ENCODE measurements at places on chromosomes 13 and 19. TPM values are rescaled to one million over a fixed set of nuclear protein-coding genes. Genes with fewer than 3 reads are reported as not detected.

DENND1C gene
- 118 TPM for total RNA-seq

CBY2 gene
- not detected for total RNA-seq

C19orf38 gene
- total RNA-seq: 1.8 TPM

SRRM5 gene
- 0.56 TPM for total RNA-seq

SLC17A7 gene
- not detected for total RNA-seq

DNA sequence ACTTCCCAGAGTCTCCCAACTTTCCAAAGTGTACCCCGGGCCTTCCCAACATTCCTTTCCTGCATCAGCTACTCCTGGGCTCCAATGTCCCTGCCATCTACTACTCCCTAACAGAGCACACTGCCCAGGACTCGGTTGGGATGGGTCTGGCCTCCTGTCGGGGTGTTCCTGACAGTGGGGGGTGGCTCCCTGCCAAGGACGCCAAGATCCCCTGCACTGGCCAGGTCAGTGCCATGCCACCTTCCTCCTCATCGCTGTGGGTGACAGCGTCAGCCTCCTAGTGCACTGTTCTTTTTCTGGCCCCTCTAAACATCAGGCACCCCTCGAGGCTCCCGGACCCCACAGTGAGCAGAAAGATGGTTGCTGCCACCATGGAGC is 13.8 kb downstream of the EPS15L1 start:
- peaks cover 44% of the 10 kb centered on the region for H3K4me1 ChIP-seq
- peaks cover 7% of the 10 kb centered on the region for H3K36me3 ChIP-seq
- H3K27ac ChIP-seq: no peak overlapping the region
- H3K4me3 ChIP-seq: no peak overlapping the region
- DNase-seq: no peak

- no peak for DNase-seq
- H3K27me3 ChIP-seq: no peaks in the 10 kb centered on the region
- H3K4me3 ChIP-seq: no peak overlapping the region
- H3K4me1 ChIP-seq: peaks cover 58% of the 10 kb centered on the region
These were observed 39.4 kb downstream of the VAV1 start for GRCh38 chr19:6811906-6812305.

DNA sequence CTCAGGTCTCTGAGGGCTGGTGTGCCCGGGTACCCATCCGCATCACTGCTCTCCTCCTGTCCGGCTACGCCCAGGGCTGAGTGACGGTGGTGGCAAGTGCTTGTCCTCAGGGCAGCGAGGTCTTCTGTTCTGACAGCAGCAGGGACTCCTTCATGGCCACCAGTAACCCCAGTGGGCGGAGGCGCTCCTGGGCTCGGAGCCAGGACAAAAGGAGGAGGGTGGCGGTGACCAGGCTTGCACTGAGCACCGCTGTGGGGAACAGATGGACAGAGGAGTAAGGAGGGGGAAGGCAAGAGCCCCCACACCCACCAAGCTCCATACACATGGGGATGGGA is 5.8 kb downstream of the CD320 start:
- H3K4me3 ChIP-seq: no peak overlapping the region
- DNase-seq: no peak
- peaks cover 21% of the 10 kb centered on the region for H3K4me1 ChIP-seq
- no peak overlapping the region for H3K27ac ChIP-seq
- H3K27me3 ChIP-seq: no peaks in the 10 kb centered on the region
- H3K36me3 ChIP-seq: peaks cover 12% of the 10 kb centered on the region

- peaks cover 38% of the 10 kb centered on the region for H3K36me3 ChIP-seq
- peaks cover 52% of the 10 kb centered on the region for H3K4me1 ChIP-seq
These were observed 2.1 kb downstream of the PRMT1 start for GRCh38 chr19:49678985-49679770.

GRCh38 chr13:26995159-26995558 is 176.5 kb downstream of the USP12 start:
- H3K36me3 ChIP-seq: no peaks in the 10 kb centered on the region
- H3K27ac ChIP-seq: no peak overlapping the region
- no peak overlapping the region for H3K4me3 ChIP-seq
- no peak for DNase-seq
- peaks cover 3% of the 10 kb centered on the region for H3K27me3 ChIP-seq

- H3K27me3 ChIP-seq: peaks cover 48% of the 10 kb centered on the region
- H3K4me1 ChIP-seq: peaks cover 7% of the 10 kb centered on the region
- H3K4me3 ChIP-seq: no peak overlapping the region
- no peaks in the 10 kb centered on the region for H3K36me3 ChIP-seq
- no peak overlapping the region for H3K27ac ChIP-seq
- DNase-seq: no peak
These were observed 614 bp upstream of the PNMA8A start for GRCh38 chr19:46471811-46472543.

DNA sequence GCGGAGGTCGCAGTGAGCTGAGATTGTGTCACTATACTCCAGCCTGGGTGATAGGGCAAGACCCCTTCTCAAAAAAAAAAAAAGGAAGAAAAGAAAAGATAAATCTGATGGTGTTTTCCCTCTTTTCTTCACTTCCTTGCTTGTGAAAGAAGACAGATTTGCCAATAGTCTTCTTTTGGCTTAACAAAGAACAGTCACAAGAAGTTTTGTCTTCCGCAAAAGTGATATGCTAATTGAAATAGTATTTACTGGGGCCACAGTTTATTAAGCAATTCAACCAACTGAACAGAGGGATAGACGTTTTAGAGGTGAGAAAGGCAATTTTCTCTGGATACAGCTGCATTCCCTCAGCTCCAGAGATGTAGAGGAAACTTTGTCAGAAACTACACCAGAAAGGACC is 22.9 kb upstream of the PLAUR start:
- DNase-seq: no peak
- no peak overlapping the region for H3K27ac ChIP-seq
- H3K4me3 ChIP-seq: no peak overlapping the region
- no peaks in the 10 kb centered on the region for H3K27me3 ChIP-seq
- no peaks in the 10 kb centered on the region for H3K36me3 ChIP-seq

GRCh38 chr13:43355774-43356173 is 332.4 kb downstream of the DNAJC15 start:
- no peaks in the 10 kb centered on the region for H3K27me3 ChIP-seq
- H3K4me1 ChIP-seq: no peaks in the 10 kb centered on the region
- DNase-seq: no peak
- H3K27ac ChIP-seq: no peak overlapping the region

DNA sequence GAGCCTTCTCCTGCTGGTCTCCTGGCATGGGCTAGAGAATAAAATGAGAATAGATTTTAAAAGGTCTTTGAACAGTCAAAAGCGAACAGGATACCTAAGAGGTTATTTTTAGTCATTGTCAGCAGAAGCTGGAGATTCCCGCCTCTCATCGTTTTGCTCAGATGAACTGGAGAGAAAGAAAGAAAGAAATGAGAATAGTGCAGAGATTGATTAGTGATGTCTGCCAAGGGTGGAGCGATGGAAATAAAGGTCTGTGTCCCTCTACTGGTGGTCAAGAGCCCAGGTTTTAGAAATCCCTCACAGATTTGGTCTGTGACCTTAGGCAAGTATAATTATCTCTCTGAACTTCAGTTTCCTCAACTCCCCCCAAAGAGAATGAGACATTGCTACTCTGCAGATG is 5.3 kb downstream of the NCAN start:
- H3K4me1 ChIP-seq: no peaks in the 10 kb centered on the region
- no peak overlapping the region for H3K27ac ChIP-seq
- no peaks in the 10 kb centered on the region for H3K36me3 ChIP-seq
- peaks cover 43% of the 10 kb centered on the region for H3K27me3 ChIP-seq
- DNase-seq: no peak

DNA sequence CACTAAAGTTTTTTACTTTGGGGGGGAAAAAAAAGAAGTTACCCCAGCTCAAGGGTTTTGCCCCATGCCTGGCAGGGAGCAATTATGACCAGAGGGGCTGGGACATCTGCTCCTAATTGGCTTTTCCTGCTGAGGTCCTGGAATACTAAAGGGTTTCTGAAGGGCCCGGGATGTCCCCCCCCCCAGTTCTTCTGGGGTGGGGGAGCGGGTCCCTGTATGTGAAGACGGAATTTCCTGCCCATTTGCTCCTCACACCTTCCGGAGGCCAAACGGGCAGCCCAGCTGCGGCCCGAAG is 1.1 kb upstream of the DLL3 start:
- H3K36me3 ChIP-seq: no peaks in the 10 kb centered on the region
- no peak for DNase-seq
- H3K27ac ChIP-seq: no peak overlapping the region

- no peaks in the 10 kb centered on the region for H3K27me3 ChIP-seq
- H3K27ac ChIP-seq: no peak overlapping the region
- H3K36me3 ChIP-seq: no peaks in the 10 kb centered on the region
- no peak overlapping the region for H3K4me3 ChIP-seq
- no peaks in the 10 kb centered on the region for H3K4me1 ChIP-seq
These were observed 713.0 kb upstream of the PCDH9 start for GRCh38 chr13:67943116-67943515.

DNA sequence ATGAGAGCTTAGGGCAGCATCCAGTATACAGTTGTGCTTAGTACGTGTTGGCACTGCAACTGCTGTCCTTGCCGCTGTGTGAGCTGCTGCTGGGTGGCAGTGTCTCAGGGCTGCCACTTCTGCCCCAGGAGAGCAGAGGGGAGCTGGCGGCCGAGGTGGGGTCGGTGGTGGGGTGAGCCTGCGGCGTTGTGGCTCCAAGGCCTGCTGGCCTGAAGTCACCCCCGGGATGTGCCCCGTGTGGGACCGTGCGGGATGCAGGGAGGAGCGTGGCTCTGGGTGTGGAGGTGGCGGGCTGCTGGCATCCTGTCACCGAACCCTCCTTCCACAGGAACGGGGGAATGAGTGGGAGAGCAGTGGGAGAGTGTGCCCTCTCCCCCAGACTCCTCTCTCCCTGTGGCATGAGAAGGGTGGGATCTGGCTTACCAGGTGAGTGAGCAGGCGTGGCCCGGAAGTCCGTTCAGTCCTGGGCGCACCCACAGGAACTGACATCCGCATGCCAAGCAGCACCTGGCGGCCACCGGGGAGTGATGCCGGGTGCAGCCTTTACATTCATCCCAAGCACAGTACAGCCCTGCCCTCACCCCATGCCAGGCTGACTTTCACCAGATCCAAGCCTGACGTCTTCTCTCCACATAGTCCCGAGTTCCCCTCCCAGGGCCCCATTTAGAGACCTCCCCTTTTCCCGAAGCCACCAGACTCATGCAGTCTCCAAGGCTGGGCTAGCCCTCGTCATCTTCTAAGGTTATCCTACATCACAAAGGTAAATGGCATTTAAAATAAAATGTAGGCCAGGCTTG is 26.6 kb downstream of the MCF2L start:
- no peaks in the 10 kb centered on the region for H3K27me3 ChIP-seq
- H3K36me3 ChIP-seq: no peaks in the 10 kb centered on the region
- H3K27ac ChIP-seq: no peak overlapping the region
- H3K4me3 ChIP-seq: no peak overlapping the region
- DNase-seq: no peak

DNA sequence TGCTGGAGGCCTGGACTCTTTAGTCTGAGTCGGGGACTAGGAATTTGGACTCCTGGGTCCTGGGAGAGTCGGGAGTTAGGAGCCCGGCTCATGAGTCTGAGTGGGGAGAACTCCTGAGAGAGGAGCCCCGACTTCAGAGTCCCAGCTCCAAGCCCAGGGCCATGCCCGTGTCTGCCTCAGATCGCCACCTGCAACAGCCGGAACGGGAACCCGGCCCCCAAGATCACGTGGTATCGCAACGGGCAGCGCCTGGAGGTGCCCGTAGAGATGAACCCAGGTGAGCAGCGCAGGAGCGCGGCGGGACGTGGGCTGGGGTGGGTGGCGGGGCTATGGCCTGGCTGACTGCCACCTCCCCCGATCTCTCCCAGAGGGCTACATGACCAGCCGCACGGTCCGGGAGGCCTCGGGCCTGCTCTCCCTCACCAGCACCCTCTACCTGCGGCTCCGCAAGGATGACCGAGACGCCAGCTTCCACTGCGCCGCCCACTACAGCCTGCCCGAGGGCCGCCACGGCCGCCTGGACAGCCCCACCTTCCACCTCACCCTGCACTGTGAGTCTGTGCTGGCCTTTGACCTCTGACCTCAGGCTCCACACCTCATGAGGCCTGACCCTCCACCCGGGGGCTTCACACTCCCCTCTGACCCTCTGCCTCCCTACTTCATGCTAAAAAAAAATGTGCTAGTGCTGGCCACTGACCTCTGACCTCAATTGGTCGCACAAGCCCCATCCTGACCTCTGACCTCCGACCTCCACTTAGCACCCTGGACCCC is 4.4 kb downstream of the BCAM start:
- no peaks in the 10 kb centered on the region for H3K36me3 ChIP-seq
- H3K4me1 ChIP-seq: peaks cover 6% of the 10 kb centered on the region
- H3K27ac ChIP-seq: no peak overlapping the region
- no peak for DNase-seq
- H3K27me3 ChIP-seq: peaks cover 13% of the 10 kb centered on the region

DNA sequence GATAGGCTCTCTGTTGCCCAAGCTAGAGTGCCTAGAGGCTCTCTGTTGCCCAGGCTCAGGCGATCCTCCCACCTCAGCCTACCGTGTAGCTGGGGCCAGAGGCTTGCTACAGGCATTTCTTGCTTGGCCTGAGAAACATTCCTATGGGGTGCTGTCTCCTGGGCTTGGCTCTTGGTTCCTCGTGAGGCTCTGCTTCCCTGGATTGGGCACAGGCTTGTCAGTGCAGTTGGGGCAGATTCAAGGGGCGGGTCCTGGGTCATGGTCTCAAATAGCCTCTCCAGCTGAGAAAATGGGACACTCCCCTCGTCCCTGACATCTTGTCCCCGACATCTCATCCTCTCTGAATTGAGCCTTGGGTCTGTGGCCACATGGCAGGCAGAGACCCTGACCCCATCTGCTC is 4.9 kb downstream of the TSSK6 start:
- no peak for DNase-seq
- H3K27me3 ChIP-seq: no peaks in the 10 kb centered on the region
- no peak overlapping the region for H3K4me3 ChIP-seq
- H3K27ac ChIP-seq: no peak overlapping the region
- peaks cover 19% of the 10 kb centered on the region for H3K36me3 ChIP-seq

- no peak overlapping the region for H3K4me3 ChIP-seq
- DNase-seq: no peak
These were observed 64.3 kb downstream of the COL4A1 start for GRCh38 chr13:110242615-110243014.

GRCh38 chr13:38693168-38693567 is 6.3 kb downstream of the FREM2 start:
- H3K27ac ChIP-seq: no peak overlapping the region
- H3K4me3 ChIP-seq: no peak overlapping the region
- peaks cover 3% of the 10 kb centered on the region for H3K27me3 ChIP-seq

DNA sequence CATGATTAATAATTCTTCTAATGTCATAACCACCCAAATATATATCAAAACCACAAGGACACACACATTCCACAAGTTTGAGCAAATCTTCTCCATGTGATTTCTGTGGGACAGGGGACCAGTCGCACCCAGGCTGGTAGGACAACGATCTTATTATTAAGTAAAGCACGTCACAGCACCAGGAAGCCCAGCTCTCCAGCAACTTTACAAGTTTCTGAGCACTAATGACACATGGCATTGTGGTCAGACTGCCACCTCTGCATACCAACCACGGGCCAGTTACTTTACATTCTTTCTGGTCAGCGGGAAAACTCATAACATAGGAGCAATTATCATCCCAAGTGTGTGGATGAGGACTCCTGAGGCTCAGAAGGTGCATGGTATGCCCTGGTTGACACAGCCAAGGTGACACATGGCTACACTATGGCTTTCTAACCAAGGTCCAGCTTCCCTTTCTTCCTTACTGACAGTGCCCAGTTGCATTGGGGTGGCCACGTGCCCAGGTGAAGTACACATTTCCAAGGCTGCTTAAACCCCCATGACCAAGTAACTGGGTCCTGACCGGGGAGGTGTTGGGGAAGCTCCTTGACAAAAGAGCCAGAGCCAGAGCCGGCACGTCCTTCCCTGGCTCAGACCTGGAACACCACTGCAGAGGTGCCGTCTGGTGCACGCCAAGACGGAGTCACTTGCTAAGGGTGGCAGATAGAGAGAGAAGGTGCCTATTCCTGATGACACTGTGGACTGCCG is 27.4 kb downstream of the LATS2 start:
- no peak overlapping the region for H3K4me3 ChIP-seq
- no peaks in the 10 kb centered on the region for H3K27me3 ChIP-seq
- no peak overlapping the region for H3K27ac ChIP-seq
- DNase-seq: no peak
- H3K36me3 ChIP-seq: no peaks in the 10 kb centered on the region
